ENCODE measurements at places on chromosomes 3 and 15.

- no peak for DNase-seq
Observed at GRCh38 chr3:85670634-85671205, 711.9 kb downstream of the CADM2 start.

DNA sequence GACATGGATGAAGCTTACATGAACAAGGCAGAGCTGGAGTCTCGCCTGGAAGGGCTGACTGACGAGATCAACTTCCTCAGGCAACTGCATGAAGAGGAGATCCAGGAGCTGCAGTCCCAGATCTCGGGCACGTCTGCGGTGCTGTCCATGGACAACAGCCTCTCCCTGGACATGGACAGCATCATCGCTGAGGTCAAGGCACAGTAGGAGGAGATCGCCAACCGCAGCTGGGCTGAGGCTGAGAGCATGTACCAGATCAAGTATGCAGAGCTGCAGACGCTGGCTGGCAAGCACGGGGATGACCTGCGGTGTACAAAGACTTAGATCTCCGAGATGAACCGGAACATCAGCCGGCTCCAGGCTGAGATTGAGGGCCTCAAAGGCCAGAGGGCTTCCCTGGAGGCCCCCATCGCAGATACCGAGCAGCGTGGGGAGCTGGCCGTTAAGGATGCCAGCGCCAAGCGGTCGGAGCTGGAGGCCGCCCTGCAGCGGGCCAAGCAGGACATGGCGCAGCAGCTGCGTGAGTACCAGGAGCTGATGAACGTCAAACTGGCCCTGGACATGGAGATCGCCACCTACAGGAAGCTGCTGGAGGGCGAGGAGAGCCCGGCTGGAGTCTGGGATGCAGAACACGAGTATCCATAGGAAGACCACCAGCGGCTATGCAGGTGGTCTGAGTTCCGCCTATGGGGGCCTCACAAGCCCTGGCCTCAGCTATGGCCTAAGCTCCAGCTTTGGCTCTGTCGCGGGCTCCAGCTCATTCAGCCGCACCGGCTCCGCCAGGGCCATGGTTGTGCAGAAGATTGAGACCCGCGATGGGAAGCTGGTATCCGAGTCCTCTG lies 77.6 kb downstream of the CLDN11 start:
- no peak for DNase-seq

- peak; percentile 57 for DNase-seq
Observed at GRCh38 chr3:169348929-169349621, 314.4 kb downstream of the MECOM start.

DNA sequence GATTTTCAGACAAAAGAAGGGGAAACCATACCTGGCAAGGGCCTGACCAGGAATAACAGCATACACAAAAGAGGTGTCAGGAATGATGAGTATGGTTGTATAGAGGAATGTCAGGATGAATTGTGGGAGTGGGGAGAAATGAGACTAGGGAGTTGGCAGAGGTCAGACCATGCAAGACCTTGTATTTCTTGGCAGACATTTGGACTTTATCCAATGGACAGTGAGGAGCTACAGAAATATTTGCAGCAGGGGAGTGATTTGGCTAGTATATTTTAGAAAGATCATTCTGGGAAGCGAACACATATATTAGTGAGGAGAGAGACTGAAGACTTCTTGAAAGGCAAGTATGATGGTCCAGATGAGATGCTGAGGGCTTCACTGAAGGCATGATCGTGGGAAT lies 25.4 kb upstream of the ALPK3 start:
- no peak for DNase-seq
